ENCODE measurements at places on chromosomes 4 and X.

- no peak for DNase-seq
Observed at GRCh38 chrX:21738210-21738949, 19.5 kb downstream of the SMPX start.

DNA sequence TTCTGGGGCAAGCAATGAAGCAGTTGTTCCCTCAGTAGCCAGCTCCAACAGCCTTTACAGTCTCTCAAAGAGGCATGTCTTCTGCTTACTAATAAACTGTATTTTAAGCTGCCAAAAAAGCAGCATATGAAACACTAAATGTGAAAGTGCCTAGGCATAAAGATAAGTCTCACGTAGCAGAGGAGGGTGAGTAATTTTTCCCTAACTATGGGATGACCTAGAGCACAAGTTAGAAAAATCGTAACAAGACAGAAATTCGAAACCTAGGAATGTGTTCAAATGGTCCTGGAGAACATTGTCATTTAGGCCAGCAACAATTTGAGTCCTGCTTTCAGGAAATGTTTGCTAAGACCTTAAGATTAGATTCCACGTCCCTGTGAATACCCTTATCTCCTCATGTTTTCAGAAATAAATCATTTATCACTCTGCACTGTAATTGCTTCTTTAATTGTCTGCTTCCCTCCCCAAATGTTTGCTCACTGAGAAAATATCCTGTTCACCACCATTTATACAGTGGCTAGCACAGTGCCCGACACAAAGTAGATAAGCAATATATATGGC lies 222.2 kb downstream of the KCNIP4 start:
- no peak for DNase-seq

DNA sequence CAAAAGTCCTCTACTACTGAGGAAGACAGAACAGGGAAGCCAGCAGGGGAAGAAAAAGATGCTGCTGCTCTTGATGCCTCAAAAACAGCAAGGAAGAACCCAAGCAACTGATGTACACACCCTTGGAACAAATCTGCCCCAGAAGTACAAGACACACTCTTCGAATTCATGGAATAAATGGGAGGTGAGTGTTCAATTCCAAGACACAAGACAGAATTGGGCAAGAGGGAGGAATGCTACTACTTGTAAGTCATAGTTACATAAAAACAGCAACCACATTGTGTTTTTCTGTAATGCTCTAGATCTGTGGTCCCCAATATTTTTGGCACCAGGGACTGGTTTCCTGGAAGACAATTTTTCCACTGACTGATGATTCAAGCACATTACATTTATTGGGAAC lies 58.0 kb upstream of the H2AZ1 start:
- no peak for DNase-seq

DNA sequence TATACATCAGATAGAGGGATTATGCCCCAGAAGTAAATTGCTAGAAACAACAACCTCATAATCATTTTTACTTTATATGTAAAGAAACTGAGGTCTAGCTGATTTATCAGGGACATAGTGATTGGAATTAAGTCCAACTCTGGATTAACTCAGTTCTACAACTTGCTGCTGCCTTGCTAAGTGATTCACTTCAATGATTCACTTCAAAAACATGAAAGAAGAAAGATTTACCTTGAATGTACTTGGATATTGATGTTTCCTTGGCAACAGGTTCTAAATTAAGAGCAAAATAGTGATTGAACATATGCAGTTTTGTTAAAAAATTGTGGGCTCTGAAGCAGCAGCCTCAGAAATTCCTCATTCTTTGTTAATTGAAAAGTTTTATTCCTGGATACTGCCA lies 99.8 kb upstream of the H2AZ1 start:
- no peak for DNase-seq

GRCh38 chrX:112081781-112082652 lies 559 bp downstream of the TRPC5 start:
- DNase-seq, result no peak

DNA sequence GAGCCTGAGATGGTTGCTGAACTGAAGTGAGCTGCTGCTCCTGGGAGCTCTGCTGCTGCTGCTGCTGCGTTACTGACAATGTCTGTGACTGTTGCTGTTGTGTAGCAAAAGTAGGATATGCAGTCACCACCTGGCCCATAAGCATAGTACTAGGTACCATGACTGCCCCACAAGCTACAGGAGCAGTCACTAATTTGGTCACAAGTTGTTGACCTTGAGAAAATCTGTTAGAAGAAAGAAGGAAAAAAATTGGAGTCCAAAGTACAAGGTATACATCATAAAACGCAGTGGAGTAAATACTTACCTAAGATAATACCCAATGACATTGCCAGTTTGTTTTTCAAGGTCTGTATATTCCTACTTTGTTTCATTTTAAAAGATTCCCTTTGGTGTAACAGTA lies 42.6 kb downstream of the TMEM165 start:
- no peak for DNase-seq

DNA sequence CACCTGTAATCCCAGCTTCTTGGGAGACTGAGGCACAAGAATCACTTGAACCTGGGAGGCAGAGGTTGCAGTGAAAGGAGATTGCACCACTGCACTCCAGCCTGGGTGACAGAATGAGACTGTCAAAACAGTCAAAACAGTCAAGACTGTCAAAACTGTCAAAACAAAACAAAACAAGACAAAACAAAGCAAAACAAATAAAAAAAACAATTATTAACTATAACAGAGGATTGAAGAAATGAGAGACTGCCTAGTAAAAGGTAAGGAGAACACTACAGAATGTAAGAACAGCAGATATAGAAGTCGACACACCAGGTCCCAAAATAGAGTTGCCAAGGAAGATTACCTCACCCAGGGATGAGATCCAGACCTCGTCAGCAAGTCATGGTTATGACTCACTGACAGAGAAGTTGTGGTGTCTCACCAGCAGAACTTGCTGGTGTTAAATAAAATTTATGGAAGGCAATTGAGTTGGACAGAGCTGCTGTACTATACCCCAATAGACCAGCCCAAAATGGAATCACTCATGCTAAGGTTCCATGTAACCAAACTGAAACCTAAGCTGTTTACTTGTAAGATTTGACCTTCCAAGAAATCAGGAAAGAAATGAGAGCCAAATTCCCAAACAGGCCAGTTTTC lies 32.1 kb upstream of the GK start:
- DNase-seq, result no peak

GRCh38 chr4:84753321-84753972 lies 170.5 kb downstream of the CDS1 start:
- DNase-seq, result no peak

DNA sequence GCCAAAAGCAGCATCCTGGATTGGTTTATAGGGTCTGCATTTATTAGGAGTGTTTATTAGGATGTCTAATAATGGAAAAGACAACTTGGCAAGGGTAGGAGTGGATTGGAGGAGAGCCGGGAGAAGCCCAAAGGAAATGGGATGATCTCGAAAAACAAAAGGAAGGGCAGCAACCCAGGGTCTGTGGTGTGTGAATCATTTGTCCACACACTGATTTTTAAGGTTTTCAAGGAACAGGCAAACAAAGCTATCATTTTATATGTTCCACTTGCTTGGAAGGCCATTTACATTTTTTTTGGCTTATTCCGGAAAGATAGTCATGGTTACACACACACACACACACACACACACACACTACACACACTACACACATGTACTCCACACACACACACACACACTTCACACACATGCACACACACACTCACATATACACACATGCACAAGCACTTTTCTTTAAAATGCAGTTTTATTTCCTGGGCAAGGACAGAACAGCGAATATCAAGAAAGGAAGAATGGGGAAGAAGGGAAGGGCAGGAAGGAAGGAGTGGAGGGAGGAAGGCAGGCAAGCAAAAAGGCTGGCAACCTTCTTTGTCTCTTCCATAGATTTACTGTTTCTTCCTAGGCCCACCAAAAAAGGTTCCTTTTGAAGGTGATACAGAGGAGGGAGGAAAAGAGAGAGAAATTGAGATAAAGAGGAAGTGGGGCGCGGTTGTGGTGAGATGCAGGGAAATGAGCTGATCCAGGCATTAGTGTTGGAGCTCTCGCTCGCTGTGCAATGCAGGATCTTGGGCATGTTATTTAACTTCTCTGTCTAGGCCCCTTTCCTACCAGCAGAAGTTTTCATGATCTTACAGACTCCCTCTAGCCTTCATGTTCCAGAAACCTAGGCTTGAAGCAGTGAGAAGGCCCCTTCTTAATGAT lies 88.6 kb upstream of the MAML3 start:
- no peak for DNase-seq

- no peak for DNase-seq
Observed at GRCh38 chr4:124105212-124105611, 607.3 kb downstream of the ANKRD50 start.

GRCh38 chr4:71269233-71269632 lies 69.6 kb upstream of the SLC4A4 start:
- DNase-seq, result no peak

GRCh38 chr4:81165861-81166430 lies 49.1 kb downstream of the PRKG2 start:
- no peak for DNase-seq

- no peak for DNase-seq
Observed at GRCh38 chr4:183335369-183335940, 13.2 kb upstream of the CLDN24 start.

GRCh38 chr4:15682242-15683142 lies 865 bp downstream of the FAM200B start:
- DNase-seq, result no peak

DNA sequence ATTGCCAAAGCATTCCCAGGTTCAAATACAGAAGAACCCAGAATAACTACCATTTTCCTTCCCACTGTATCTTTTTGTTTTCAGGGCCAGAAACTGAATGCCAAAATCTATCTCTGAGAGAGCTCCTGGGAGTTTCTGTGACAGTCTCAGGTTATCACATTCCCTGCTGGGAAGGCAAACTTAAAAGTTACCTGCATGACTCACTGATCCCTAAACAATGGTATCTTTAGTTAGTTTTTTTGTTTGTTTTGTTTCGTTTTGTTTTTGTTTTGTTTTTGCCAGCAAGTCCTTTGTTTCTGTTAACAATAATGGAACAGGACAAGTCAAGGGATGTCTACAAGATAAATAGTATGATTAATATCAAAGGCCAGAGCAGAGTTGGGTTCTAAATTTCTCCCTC lies 34.3 kb downstream of the PAPSS1 start:
- DNase-seq, result no peak

GRCh38 chr4:183443655-183444213 lies 702 bp upstream of the CDKN2AIP start:
- DNase-seq, result peak; percentile 45

- DNase-seq, result no peak
Observed at GRCh38 chr4:10121568-10122208, 5.1 kb upstream of the WDR1 start.

DNA sequence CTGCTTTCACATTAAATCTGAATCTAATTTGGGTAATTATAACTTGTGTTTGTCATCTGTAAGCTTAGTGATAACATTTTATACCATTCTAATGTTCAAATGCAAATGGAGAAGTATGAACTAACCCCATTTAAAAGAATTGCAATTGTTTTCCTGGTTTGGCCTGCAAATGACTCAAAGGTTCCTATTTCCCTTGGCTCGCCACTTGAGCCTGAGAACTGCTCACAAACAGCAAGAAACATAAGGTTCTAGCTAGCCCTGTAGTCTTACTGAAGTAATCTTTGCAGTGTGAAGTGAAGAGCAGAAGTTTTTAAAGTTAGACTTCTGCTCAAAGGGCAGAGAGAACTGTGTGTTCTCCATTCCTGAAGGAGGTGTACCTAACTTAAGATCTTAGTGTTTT lies 27.2 kb downstream of the UPRT start:
- no peak for DNase-seq

DNA sequence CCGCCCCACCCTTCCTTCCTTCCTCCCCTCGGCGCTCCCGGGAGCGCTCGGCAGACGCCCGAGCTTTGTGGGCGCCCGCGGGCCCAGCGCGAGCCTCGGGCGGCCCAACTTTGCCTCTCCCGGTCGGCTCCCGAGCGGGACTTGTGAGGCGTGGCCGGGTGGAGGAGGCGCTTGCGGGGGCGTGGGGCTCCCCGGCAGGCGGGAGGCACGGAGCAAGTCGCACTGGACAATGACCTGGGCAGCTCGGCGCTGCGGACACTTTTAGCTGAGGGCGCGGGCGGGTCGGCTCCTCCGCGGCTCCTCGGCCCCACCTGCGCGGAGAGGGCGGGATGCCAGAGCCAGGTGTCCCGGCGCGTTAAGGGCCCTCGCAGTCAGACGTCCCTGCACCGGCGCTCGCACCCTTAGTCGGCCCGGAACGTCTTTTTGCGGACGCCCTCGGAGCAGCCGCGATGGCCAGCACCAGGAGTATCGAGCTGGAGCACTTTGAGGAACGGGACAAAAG lies 385 bp downstream of the DCLK2 start:
- no peak for DNase-seq

- DNase-seq, result no peak
Observed at GRCh38 chr4:59540311-59540710, 1659.8 kb upstream of the ADGRL3 start.

DNA sequence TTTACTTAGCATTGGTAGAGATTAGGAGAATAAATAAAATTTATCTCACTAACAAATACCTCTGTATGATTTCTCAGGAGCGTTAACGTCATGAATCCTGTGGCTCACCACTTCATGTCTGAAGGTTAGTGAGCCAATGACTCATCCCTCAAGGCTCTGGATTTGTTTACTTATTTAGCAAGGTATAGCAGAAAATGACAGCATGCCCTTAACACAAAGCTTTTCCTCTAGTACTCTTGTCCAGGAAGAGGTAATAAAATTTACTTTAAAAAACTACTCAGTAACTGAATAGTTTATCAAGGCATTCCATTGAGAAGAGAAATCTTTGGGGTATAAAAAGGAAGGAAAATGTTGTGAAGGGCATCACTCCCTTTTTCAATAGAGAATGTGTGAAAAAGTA lies 823.8 kb downstream of the CCSER1 start:
- DNase-seq, result no peak

- DNase-seq, result no peak
Observed at GRCh38 chr4:37666625-37667071, 19.5 kb downstream of the RELL1 start.

GRCh38 chr4:2292646-2293108 lies 30.8 kb upstream of the MXD4 start:
- DNase-seq, result no peak

DNA sequence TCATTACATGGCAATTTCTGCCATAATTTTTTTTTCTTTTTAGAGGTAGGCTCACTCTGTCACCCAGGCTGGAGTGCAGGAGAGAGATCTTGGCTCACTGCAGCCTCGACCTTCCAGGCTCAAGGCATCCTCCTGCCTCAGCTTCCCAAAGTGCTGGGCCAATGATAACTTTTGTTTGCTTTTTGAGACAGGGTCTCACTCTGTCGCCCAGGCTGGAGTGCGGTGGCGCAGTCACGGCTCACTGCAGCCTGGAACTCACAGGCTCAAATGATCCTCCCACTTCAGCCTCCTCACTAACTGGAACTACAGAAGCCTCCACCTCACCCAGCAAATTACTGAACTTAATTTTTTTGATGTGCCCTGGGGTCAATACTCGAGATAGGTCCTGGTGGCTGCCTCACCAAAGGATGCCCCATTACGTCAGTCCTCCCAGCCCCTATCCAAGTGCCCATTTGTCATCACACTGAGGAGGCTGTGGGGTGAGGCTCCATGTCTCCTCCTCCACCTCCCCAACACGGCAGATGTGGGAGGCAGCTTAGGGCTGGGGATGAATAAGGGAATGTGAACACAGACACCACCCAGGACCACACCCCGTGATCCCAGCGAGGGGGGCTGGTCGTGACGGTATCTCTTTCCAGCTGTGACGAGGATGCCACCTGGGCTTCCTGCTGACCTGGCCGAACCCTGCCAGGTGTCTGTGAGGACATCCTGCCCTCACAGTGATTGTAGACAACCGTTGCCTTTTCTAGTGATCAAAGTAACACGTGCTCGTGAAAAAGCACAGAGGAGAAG lies 12.4 kb upstream of the NKX1-1 start:
- DNase-seq, result no peak

- no peak for DNase-seq
Observed at GRCh38 chr4:156656896-156657295, 314.7 kb downstream of the PDGFC start.

All from substantia nigra (tissue), 51 donors.